ENCODE measurements at places on chromosomes 7 and 10.

- no peak for DNase-seq
Observed at GRCh38 chr10:31908157-31908556, 20.5 kb downstream of the ARHGAP12 start.

- DNase-seq: no peak
Observed at GRCh38 chr10:34216348-34216945, 598.6 kb downstream of the PARD3 start.

DNA sequence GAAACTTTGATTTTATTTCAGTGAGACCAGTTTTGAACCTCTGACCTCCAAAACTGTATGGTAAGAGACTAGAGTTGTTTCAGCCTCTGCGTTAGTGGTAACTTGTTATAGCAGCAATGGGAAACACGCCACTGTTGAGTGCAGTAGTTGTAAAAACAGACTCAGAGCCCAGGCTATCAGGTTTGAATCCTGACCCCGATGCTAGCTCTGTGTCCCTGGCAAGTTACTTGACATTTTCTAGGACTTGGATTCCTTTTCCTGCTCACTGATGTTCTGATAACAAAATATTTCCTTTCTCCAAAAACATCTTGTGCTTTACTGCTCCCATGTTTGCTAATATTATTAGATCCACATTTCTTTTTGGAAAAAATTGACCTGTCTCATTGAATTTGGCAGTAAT lies 131.0 kb downstream of the PLXDC2 start:
- no peak for DNase-seq

GRCh38 chr10:113057948-113058522 lies 108.0 kb downstream of the TCF7L2 start:
- DNase-seq: no peak
